ENCODE measurements at places on chromosomes 16 and 17.
A peak's percentile ranks its signal among the peaks of the same experiment; 100 is the strongest.

DNA sequence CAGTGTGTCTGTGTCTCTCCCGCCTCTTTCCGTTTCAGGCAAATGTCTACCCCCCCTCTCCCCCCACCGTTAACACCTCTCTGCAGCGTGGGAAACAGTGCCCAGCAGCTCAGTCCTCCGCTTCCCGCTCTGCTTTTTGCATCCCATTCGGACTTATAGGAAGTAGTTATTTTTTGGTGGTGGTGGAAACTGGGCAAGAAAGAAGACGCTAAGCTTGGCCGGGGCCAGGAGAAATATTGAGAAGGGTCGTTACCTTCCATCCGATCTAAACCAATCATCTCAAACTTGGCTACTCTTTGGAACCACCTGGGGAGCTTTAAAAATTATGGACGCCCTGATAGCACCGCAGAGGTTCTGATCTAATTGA, 499 bp upstream of the HLF start:
- no peak for DNase-seq

DNA sequence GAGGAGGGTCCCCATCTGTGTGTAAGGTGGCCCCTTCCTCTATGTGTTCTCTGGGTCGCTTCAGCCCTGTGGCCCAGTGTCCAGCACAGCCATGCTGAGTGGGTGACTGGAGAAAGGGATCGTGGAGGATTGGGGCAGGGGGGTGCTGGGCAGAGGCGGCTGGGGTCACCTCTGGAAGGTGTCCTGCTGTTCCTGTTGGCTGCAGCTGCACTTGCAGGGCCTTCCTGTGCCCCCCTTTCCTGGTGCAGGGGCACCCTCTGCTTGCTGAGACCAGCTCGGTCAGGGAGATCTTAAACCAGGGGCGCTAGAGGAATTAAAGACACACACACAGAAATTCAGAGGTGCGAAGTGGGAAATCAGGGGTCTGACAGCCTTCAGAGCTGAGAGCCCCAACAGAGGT, 11.1 kb downstream of the IL32 start:
- DNase-seq = no peak

DNA sequence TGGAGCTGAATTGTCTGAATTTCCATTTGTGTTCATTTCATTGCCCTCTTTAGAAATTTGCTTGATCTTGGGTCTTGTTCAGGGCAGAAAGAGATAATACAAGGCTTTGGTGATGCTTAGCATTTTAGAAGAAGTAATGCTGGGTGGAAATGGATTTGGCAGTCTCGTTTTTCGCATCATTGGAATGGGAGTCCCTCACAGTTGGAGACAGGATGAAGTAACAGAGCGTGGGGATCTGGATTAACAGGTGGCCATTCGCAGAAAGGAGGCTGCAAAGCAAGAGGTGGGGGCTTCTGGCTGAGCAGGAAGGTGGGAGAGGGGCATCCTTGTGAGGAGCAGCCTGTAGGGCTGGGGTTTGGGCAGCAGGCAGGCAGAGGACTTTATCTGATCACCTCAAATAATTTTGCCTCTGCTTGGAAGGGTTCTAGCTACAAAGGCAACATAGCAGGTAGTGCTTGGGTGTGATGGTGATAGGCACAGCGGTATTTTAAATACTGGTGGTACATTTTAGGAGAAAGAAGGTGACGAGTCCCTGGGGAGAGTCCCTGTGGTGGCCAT, 17.0 kb downstream of the KSR1 start:
- no peak for DNase-seq

DNA sequence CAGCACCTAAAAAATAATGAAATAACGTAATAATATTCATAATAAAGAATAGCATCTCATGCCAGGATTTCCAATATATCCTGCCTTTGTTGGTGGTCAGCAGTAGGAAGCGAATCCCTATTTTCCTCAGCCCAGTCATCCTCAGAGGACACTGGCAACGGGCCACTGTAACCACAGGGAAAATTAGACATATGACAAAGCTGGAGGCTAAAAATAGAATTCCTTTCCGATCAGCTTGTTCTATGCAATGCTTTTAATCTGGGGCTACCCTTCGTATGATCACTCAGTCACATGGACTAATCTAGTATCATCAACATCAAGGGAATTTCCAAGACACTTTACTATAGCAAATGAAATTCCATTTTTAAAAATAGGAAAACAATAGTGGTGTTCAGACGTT, 246.9 kb upstream of the KCNJ16 start:
- no peak for DNase-seq

GRCh38 chr16:2955779-2956578, 8.1 kb upstream of the KREMEN2 start:
- no peak for DNase-seq

- peak; percentile 98 for DNase-seq
Measured at GRCh38 chr17:41965694-41966462, 717 bp upstream of the CNP start.

GRCh38 chr16:11819798-11820197, 22.7 kb upstream of the ZC3H7A start:
- DNase-seq = no peak

DNA sequence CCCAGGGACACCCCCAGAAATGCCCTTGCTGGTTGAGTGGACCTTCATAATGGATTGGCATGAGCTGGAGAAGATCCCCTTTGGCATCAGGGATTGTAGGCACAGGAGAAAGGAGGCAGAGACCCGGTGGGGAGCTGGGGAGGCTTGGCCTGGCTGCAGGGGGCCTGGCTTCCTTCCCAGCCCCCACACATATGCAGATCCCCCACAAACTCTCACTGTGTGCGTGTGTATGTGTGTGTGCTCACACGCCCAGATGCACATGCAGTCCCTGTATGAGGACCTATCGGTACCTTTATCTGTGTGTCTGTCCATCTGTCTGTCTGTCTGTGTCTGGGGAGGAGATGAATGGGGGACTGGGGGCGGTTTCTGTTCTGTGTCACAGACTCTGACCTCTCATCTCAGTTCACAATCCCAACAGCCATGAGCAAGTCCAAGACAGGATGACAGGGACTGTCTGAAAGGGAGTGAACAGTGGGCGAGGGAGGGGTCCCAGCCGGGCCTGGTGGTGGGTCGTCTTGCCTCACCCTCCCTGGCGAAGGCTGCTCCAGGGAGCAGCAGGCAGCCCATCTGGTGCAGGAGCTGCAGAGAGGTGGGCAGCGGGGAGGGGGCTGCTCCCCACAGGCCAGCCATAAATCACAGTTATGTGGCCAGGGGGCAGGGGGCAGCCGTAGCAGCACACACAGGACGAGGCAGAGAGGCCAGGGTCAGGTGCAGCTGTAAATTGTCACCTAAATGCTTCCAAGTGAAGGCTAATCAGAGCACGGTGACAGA, 46.7 kb upstream of the LHX1 start:
- no peak for DNase-seq

DNA sequence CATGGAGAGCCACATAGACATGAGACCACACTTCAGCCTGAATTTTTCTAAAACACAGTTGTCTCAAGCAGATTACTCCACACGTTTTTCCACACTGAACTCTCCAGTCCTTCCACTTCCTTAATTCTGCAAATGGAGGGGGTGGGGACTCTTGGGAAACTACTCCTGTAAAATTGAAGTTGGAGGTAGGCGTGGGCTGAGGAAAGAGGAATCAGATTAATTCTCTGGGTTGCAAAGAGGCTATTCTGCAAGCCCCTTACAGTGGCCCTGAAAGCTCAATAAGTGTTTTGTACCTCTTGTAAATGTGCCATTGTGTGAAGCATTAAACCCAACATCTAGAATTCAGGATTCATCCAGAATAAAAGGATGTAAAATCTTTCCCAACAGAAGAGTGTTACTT, 9.6 kb downstream of the MARVELD3 start:
- no peak for DNase-seq

- DNase-seq = no peak
Measured at GRCh38 chr17:56601591-56601990, 8.1 kb downstream of the NOG start.

DNA sequence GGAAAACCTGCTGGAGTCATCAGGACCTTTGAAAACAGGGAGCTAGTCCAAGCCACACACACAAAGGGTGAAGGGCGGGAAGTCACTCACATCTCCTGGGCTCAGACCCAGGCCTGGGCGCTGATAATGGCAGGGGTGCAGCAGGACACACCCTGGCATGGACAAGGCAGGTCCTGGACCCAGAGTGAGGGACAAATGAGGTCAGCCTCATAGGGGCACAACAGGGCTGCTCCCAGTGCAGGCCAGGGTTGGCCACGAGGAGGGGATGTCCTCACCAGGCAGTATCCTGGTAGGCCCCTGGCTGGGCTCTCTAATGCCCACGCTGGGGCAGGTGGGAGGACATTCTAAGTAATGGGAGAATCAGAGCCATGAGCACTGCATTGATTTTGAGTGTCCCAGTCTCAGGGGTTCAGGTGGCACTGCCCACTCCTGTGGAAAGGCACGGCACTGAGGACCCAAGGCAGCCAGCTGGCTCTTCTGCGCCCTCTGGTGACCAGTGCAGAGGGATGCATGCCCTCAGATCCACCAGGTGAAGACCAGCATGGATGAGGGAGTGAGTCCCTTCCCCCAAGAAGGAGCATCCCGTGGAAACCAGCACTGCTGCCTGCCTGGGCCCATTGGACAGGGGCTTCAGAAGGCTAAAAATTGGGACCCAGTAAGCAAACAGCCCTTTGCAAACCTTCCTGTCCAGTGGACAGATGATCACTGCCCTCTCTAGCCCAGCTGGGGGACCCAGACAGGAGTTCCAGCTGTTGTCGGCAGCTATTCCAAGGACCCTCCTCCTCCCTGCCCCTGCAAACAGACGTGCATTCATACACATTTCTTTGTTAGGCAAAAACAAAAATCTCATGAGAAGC, 23.4 kb upstream of the SREBF1 start:
- peak; percentile 45 for DNase-seq

DNA sequence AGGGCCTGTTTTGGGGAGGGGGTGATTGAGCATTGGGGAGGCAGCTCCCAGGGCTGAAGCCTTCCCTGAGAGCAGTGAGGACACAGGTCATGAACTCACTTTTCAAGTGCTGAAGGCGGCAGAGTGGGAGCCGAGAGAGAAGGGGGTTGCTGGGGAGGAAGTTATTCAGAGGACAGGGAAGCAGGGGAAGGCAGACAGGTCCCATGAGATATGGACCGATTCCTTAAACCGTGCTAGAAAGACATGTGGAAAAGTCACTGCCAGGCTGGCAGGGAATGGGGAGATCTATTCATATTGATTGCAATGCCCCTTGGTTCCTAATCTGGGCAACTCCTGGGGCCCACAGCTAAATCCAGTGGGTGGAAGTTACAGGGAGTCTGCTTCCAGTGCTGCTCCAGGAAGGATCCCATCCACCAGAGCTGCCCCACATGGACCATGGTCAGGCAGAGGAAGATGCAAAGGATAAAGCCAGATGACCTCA, 1.1 kb downstream of the CCL4 start:
- DNase-seq = no peak

DNA sequence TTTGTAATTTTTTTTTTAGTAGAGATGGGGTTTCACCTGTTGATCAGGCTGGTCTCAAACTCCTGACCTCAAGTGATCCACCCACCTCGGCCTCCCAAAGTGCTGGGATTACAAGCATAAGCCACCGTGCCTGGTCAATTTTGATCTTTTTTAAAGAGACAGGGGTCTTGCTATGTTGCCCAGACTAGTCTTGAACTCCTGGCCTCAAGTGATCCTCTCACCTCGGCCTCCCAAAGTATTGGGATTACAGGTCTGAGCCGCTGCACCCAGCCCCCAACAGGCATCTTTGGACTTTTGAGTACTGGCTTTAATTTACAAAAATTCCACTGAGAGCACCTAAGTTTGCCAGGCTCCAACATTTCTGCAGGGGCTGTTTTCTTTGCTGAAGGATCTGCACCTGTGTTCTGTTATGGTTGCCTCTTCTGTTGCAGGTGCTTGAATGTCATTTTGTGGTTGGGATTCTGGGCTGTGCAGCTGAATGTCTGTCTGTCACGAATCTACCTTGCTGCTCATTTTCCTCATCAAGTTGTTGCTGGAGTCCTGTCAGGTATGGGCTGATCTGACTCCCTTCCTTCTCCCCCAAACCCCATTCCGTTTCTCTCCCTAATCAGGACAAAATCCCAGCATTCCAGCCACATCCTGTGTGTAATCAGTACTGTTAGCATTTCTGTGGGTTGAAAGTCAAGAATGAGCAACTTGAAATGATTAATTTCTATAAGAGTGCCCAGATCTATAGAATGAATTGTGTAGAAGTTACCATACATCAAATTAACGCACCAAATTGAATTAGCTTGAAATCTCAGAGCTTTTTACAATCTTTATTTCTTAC, 8.5 kb downstream of the G6PC1 start:
- no peak for DNase-seq

GRCh38 chr17:80701730-80702129, 157.1 kb downstream of the RPTOR start:
- DNase-seq = no peak

- DNase-seq = no peak
Measured at GRCh38 chr16:85087899-85088569, 24.2 kb downstream of the CIBAR2 start.

- DNase-seq = no peak
Measured at GRCh38 chr16:79651363-79651762, 50.8 kb upstream of the MAF start.

DNA sequence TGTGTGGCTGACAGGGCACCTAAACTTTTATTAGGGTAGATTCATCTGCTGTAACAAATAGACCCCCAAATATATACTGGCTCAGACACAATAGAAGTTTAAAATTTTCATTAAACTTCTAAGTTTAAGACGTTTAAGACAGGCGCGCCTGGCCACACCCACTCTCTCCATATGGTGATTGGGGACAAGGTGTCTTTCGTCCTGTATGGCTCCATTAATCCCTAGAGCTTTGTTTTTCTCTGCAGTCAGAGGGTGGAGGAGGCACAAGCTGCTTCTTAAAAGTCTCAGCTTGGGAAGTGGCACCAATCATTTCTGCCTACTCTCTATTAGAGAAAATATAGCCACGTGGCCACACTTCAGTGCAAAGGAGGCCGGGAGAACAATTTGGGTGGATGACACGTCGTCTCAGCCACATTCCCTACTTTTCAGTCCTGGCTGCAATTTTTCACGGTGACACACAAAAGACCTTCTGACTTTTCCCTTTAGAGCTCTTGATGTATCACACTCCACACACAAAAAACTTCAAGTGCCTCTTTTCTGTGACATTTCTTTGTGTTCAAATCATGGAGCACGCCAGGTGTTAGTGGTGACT, 125.5 kb upstream of the CACNG3 start:
- no peak for DNase-seq

DNA sequence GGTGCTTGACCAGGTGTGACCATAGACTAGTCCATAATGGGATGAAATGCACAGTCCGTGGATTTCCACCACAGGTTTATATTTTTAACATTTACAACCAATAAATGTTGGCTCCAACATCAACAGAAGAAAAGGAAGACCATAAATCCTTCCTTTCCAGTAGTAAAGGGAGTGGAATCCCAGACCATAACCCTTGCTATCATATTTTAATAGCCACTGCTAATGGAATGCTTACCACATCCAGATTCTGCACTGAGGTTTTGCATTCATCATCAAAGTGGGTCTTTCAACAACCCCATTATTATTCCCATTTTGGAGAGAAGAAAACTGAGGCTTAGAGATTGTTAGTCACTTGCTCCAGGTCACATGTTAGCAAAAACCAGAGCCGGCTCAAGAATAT, 106.7 kb downstream of the FOXL1 start:
- DNase-seq = no peak

- no peak for DNase-seq
Measured at GRCh38 chr16:57406881-57407280, 2.3 kb downstream of the CCL17 start.

- no peak for DNase-seq
Measured at GRCh38 chr16:65122724-65123395, 997 bp upstream of the CDH11 start.

Data from NCI-H345 (cell line).